CD4-positive, alpha-beta memory T cell (primary cell): ENCODE measurements at places on chromosomes 6 and 20.

DNA sequence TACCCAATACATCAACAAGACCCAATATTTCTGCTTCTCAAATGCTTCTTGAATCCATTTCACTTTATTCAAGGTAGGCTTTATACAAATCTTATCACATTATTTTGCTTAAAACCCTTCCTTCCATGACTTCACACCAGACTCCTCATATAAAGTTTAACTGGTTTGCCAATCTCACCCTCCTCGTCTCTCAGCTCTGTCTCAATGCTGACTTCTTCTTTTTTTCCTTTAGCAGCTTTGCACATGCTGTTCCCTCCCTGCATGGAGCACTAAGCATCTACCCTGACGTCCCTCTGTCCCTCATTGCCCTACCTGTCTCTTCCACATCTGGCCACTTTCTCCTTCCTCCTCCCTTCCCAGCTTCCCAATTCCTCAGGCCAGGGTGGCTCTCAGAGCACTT lies 31.4 kb downstream of the KCNK17 start:
- no peak for DNase-seq

GRCh38 chr20:53937929-53938367 lies 132.4 kb downstream of the BCAS1 start:
- DNase-seq, result no peak

DNA sequence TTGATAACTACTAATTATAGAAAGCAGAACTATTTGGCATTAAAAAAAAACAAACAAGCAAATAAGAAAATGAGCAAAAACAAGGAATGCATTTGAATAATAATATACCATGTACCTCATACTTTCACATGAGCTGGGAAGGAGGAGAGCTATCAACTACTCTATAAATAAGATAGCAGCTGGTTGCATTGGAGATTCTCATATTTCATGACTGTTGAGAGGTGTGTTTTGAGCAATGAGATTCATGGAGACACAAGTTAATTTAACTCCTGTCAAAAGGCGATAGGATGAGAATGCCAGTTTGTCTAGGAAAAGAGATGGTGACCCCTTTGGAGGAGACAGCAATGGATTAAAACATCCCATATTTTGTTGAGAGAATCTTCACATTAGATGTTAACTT lies 348.8 kb upstream of the SPTLC3 start:
- no peak for DNase-seq

DNA sequence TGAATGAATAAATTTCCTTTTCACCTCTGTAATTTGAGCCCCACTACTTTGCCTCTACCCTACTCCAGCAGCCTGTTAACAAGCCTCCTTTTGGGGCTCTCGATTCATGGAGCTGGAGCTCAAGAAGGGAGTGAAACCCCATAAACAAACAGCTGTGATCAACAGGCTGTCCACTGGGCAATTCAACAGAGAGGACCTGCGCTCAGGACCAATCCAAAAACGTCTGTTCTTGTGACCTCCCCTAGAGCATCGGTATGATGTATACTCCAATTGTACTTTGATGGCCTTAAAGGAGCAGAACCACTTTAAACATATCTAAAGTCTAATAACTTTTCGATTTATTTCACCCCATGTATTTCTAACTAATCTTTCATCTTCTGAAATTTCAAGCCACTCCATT lies 37.4 kb downstream of the HIVEP2 start:
- peak; percentile 70 for DNase-seq
